8988T (cell line): ENCODE measurements at places on chromosomes 6 and 20.

DNA sequence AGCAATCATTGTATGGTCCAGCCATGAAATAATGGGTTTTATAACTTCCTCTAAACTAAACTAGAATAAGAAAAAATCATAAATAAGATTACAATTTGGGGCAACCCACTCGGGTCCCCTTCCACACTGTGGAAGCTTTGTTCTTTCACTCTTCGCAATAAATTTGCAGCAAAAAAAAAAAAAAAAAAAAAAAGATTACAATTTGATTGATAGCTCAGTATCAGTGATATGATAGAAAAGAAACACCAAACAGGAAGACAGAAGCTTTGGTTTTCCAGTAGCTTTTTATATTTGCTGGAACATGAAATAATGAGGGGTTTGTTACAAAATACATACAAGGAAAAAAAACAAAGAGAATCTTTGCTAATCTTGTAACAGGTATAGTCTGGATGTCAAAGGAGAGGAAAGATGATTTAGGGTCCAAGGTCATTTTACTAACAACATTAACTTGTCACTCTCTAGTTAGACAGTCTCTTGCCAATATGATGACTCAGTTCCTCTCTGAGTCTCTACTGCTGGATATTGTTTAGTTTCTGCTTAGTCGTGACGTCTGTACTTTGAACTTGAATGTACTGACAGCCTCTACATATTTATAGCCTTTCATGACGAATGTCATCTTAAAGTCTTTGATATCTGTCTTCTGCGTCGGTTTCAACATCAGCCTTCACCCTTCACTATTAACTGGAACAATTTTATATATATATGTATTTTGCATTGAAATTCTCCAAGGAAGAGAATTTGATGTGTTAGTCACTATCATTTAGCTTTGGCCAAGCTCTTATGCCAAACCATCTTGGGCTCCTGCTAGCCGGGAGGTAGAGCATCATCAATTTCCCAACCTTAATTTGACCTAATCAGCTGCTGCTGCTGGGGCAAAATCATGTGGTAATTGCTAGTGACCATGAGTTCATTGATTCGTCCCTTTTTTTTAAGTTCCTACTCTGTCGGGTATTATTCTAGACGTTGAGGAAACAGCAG lies 213.1 kb upstream of the STXBP5 start:
- DNase-seq, result no peak

DNA sequence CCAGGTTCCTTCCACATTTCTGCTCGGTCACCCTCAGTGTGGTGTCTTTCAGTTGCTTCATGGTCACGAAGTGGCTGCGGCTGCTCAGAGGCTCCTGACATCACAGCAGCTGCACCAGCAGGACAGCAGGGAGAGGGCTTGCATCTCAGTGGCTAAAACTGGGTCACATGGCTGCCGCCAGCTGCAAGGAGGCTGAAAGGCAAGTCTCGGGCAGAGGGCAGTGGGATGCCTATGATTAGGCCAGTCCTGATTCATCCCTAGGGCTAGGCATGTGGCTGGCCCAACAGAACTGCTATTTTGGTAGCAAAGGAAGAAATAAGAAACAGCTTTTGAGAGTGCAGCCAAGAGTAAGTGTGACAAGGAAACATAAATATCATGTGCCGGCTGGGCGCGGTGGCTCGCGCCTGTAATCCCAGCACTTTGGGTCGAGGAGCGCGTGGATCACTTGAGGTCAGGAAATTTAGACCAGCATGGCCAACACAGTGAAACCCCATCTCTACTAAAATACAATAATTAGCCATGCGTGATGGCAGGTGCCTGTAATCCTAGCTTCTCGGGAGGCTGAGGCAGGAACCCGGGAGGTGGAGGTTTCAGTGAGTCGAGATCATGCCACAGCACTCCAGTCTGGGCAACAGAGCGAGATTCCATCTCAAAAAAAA lies 46.6 kb downstream of the RBM38 start:
- no peak for DNase-seq

GRCh38 chr20:13934992-13935894 lies 55.2 kb downstream of the SEL1L2 start:
- no peak for DNase-seq

DNA sequence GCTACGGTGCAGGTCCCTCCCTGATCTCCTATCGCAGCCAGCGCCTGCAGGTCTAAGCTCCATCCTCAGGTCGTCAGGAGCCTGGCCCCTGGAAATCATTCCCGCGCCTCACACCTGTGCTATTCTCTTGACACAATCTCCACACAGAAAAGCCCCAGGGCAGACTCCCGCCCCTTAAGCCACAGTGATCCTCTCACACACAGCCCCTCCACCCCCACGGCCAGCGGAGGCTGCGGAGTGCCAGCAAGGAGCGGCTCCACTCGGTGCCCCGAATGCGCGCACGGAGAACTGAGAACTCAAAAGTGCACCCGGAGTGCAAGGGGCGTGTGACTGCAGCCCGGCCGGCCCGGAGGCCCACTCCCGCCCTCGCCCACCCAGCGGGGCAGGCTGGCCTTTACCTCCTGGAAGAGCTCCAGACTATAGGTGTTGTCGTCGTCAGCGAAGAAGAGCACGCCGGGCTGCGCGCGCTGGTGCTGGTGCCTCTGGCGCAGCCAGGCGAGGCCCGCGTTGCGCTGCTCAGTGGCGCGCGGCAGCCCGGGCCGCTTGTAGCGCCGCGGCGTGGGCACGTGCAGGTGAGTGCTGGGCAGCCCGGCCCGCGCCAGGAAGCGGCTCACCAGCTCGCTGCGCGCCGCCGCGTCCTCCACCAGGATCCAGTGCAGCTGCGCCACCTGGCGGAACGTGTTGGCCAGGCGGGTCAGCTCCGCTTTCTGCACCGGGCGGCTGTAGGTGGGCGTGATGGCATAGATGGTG lies 1.2 kb downstream of the B3GAT2 start:
- DNase-seq, result peak; percentile 84

- no peak for DNase-seq
Observed at GRCh38 chr20:50271612-50272011, 81.0 kb downstream of the CEBPB start.
